ENCODE measurements at places on chromosomes 1 and 21.

DNA sequence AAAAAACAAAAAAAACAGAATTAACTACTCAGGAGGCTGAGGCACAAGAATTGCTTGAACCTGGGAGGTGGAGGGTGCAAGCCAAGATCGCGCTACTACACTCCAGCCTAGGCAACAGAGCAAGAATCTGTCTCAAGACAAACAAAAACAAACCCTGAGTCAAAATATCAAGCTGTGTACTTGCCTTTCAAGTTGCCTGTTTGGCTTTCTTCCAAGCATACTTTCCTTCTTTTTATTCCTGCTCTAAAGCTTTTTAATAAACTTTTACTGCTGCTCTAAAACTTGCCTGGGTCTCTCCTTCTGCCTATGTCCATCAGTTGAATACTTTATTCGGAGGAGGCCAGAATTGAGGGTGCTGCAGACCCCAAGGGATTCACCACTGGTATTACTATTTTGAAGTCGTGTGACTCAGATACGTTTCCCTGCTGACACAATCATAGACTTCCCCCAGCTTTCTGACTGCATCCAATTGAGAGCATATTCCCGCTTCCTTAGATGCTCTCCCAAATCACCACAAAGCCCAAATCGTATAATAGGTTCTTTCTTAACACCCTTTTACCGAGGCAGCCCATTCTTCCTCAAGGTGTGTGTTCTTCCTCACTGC is 3.5 kb upstream of the ACBD6 start:
- no peak for DNase-seq

DNA sequence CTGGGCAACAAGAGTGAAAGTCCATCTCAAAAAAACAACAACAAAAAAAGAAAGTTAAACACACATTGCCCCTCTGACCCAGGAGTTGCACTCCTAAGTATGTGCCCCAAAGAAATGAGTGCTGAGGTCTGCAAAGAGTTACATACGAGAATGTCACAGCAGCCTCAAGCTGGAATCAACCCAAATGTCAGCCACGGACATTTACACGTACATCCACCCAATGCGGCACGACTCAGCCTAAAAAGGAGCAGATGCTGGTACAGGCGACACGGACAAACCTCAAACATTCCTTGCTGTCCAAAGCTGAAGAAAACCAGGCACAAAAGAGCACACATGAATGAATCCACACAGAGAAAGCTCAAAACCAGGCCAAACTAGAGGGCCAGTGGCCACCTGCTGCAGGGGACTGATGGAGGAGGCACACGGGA is 46.8 kb upstream of the ECE1 start:
- no peak for DNase-seq

DNA sequence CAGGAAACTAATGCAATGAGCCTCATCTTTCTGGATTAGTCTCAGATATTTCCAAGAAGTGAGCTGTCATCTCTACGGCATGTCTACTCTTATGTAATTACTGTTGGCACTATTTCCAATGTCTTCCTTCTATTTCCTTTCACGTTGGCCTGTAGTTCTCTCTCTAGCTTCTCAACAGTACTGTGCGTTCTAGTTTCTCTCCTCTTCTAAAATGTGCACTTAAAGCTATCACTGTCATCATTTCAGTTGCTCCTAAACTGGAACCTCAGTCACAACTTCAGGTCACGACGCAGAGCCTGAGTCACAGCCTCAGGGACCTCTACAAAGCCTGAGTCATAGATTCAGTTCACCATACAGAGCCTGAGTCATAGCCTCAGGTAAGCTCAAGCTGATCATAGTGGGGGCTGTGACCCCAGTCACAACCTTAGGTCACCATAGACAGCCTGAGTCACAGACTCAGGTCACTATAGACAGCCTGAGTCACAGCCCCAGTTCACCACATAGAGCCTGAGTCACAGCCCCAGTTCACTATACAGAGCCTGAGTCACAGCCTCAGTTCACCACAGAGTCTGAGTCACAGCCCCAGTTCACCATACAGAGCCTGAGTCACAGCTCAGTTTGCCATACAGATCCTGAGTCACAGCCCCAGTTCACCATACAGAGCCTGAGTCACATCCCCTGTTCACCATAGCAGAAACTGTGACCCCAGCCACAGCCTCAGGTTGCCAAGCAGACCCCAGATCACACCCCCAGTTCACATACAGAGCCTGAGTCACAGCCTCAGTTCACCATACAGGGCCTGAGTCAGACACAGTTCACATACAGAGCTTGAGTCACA is 13.0 kb downstream of the WNT9A start:
- DNase-seq: no peak

DNA sequence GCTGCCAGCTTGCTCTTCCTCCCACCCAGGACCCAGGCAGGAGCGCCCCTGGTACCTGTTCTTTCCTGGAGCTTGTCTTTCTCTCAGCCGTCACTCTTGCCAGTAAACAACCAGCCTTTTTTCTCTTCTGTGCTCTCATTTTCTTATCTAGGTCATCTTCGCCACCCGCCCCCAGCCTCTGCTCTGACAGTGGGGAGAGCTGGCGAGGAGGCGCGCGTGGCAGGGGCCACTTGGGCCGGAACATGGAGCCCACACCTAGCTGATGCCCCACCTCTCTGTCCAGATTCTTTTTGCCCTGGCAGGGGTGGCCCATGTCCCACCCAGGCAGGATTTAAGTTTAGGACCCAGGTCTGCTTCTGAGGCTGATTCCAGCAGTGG is 32.3 kb downstream of the PROK1 start:
- no peak for DNase-seq

GRCh38 chr1:207903053-207903452 is 7.9 kb downstream of the CD34 start:
- DNase-seq: no peak

DNA sequence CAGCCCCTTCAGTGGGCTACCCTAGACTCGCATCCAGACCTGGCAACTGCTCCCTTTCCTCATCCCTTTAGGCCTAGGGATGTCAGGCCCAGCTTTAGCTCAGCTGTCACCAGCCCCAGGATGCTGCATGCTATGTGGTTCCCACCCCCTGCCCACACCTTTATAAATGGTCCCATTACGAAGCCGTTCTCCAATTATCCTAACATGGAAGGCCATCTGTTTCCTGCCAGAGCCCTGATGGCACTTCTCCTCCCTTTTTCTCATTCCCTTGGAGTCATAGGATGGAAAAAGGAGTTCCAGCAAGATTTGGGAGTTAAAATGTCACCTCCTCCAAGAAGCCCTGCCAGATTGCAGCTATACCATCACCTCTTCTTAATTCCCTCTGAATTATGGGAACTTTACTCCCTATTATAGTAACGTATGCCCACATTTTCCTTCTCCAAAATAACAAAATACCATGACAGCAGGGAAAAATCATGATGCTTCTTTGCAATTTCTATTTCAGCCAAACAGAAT is 205.0 kb upstream of the GRIK3 start:
- DNase-seq: no peak

GRCh38 chr1:67747671-67748546 is 62.9 kb downstream of the GADD45A start:
- DNase-seq: no peak

DNA sequence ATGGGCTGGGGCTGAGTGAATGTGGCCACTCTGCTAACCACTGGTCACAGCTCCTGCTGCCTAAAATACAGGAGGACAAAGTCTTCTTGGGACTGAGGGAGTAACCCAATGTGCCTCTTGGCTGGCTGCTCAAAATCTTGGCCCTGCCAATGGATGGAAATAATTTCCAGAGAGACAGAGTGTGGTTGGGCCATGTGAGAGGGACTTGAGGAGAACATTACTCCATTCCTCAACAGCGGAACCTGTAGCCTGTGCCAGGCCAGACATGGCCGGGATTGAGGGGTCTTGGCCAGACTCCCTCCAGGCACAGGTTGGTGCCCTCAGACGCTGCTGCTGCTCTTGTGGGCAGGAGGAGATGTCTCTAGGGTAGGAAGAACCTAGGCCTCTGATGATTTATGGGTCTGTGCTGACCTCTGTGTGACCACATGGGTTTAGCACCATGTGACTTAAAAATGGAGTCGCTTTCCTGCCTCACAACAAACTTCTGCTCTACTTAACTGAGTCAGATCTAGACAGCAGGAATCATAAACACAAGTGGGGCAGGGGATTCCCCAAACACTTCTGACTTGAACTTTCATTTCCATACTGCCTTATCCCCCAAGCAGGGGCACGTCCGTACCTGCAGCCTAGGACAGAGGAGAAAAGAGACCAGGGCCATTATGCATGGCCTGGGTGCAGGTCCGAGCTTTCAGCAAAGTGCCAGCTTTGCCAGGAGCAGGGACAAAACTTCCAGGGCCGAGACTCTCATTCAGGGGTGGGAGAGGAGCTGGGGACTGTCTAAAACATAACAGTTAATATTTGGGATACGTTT is 79.2 kb downstream of the CD34 start:
- DNase-seq: no peak

GRCh38 chr1:55706397-55706796 is 491.2 kb upstream of the USP24 start:
- no peak for DNase-seq

DNA sequence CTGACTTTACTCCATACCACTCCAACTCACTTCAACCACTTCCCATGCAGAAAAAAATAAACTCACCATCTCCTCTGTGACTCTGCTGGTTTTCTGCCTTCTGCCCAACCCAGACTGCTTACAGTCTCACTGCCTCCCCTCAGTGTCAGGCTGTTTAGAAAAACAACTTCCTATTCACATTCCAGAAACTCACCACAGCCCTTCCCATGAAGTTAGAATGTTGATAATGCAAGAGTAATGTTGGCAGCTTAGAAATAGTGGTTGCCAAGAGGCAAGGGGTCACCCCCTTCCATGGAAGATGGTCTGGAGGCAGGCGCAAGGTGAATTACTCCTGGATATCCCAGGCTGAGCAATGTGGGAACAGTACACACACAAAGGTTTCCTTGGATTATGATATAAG is at the start of gene SELP:
TSS of gene SELP (minus strand) at position 119 of the 400 bp plus-strand sequence. CDS start at position 69, 50 bp downstream.
- no peak for DNase-seq

DNA sequence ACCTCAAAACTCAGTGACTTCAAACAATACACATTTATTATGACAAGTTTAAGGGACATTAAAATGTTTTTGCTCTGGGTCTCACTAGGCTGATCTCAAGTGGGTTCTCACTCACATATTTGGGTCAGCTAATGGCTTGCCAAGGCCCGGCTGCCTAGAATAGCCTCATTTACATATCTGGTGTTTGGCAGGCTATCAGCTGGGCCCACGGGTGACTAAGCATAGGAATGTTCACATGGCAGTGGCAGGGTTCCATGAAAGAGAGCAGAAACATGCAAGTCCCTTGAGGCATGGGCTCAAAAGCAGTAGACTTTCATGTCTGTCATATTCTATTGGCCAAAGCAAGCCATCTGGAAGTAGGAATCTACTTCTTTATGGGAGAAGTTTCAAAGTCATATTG is 492.6 kb downstream of the KCNT2 start:
- DNase-seq: peak; percentile 60

- no peak for DNase-seq
These were observed 84.4 kb downstream of the CD58 start for GRCh38 chr1:116486424-116486823.

- no peak for DNase-seq
These were observed 2.3 kb upstream of the OR2C3 start for GRCh38 chr1:247538561-247538960.
